ENCODE measurements at places on chromosomes 2 and 18.

- DNase-seq = no peak
Observed at GRCh38 chr2:140667203-140667602, 1463.6 kb downstream of the LRP1B start.

- DNase-seq = no peak
Observed at GRCh38 chr18:73199151-73199550, 331.4 kb upstream of the NETO1 start.

DNA sequence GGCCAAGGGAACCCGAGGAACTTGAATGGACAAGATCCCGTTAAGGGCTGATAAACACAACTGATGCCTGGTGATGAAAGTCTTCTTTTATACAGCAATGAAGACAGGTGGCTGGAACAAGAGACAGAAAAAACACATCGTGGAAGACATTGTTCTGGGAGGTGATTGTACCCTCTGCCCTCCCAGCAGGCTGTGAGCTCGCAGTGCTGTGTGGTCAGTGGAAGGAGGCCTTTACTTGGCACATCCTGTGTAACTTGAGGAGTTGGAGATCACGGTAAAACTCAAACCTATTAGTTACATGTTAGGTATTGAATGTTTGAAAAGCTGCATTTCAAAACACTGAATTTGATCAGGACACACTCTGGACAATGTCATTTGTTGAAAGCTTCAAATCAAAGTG, 249.9 kb upstream of the EPAS1 start:
- DNase-seq = no peak

DNA sequence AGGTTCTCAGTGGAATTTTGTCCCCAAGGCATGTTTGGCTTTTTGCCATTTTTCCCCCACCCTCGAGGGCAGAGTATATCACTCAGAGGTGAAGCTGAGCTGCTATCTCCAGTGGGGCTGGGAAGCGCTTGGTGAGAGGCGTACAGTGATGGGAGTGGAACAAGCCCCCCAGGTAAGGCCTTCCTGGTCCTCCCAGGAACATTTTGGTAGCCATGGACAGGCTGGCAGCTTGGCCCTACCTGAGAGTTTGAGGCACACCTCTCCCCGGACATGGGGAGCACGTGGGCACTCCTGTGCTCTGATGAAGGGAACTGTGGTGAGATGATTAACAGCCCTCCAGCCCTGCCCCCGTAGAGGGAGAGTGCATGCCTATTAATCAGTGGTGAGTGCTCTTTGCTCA, 99.3 kb downstream of the C1QL2 start:
- DNase-seq = no peak

DNA sequence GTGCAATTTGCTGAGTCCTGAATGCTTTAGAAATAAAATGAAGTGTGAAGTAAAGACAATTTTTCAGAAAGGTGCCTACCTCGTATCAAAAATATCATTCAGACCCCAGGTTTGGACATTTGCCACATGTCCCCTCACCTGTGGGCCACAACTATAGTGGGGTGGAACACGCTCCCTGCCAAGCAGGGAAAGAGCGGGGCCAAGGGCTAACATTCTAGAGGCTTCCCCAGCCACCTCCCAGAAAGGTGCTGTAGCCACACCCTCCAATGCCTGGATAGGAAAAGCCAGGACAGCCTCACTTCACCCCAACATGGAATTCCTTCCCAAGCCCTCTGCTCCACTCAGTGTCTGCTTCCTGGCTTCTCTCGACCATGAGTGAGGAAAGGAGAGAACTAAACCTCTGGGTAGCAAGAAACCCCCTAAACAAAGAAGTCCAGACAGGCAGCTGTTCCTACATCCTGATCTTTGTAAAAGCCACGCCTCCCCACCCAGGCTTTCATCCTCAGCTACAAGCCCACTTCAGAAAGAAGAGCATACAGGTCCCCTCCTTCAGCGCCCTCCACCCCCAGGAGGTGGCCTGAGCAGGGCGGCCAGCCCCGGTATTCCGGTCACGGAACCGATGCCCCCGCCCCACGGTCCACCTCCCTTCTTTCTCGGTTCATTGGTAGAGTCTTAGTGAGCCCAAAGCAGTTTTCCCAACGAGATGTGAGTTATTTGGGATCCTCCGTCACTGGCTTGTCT, 2.1 kb downstream of the COL6A3 start:
- DNase-seq = no peak

DNA sequence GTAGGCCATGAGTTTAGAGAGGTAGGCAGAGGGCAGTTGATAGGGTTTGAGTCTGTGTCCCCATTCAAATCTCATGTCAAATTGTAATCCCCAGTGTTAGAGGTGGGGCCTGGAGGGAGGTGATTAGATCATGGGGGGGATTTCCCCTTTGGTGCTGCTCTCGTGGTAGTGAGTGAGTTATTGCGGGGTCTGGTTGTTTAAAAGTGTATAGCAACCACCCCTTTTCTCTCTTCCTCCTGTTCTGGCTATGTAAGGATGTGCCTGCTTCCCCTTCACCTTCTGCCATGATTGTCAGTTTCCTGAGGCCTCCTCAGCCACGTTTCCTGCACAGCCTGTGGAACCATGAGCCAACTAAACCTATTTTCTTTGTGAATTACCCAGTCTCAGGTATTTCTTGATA, 25.5 kb downstream of the MARCHF4 start:
- no peak for DNase-seq

GRCh38 chr18:76498064-76498463, 3.0 kb upstream of the ZNF516 start:
- no peak for DNase-seq

DNA sequence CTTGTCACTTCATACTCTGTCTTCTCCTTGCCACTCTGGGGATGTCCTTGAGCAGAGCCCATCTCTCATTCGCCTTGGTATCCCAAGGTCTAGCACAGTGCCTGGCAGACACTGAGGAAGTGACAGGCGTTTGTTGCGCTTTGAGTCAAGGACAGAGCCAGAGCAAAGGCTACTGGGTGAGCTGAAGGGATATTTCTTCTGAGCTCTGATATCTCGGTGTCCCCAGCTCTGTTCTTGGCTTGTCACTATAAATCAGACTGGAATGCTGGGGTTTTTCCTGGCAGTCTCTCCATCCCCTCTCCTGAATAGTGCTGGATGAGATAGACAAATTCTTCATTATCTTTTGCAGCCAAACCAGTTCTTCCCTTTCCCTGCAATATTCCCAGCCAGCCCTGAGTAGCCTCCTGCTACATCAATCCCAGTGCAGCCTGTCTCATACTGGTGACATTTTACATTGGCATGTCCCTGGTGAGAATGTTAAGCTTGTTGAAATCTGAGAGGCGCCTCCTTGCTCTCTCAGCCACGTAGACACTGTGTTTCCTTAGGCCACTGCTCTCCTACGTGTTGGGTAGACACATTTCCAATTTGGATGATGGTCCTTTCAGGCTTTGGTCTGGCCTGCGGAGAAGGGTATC, 61.7 kb downstream of the CTIF start:
- DNase-seq = no peak

DNA sequence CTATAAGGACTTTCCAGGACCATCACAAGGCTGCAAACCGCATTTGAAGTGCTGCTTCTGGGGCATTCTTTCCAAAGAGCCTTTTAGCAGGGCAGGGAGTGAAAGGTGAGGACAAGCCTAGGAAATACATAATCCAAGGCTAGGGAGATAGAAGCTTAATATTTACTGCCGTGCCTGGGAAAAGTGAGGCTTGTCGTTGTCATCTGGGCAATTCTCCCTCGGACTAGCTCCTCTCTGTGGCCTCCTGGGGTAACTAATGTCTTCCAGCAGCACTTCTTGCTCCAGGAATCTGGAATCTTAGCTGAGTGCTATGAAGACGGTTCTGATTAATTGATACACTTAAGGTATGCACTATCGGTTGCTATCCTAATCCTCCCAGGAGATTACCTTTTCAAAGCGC, 69.3 kb upstream of the ATL2 start:
- DNase-seq = no peak

DNA sequence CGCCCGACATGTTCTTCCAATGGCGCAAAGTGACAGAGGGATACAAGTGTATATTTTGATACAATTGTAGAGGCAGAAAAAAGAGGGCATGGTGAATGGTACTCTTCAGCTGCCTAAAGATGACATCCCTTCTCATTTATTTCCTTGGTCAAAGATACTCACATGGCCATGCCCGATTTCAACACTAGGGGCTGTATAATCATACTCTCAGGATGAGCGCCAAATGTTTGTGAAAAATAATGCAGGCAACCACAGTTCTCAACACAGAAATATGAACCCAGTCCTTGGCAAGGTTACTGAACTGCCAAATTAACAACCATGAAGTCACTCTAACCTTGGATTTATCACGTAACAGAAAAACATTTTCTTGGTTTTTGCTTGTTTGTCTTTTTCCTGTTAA, 204.4 kb downstream of the CCDC102B start:
- DNase-seq = no peak

DNA sequence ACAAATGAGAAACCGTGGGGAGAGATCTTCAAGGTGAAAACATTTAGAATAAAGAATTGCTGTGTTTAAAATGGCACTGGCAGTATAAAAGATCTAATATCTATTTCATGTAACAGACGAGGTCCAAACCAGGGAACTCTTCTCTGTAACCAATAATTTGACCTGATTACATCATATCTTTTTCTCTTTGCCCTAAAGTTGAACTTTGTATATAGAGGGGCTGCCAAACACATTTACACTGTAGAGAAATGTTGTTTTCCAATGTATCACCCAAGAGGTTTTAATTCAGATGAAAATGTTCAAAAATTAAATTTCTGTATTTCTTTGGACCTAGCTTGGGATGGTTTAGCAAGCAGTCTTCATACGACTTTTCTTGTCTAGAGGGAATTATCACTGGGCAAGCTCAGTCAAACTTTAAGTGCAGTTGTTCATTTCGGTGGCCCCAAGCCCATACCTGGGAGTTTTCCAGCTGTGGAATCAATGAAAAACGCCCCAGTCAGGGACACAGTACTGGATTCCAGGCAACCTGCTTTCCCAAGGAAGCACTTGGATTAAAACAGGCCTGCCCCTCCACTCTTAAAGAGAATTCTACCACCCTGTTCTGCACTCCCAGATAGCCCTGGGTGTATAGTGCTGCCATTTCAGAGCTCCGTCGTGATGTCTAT, 208.5 kb upstream of the FN1 start:
- DNase-seq = no peak

- DNase-seq = no peak
Observed at GRCh38 chr2:96843538-96844268, at the start of gene ANKRD23. TSS of gene ANKRD23 (minus strand) at chr2:96844021. CDS start at chr2:96843992, 29 bp downstream.

DNA sequence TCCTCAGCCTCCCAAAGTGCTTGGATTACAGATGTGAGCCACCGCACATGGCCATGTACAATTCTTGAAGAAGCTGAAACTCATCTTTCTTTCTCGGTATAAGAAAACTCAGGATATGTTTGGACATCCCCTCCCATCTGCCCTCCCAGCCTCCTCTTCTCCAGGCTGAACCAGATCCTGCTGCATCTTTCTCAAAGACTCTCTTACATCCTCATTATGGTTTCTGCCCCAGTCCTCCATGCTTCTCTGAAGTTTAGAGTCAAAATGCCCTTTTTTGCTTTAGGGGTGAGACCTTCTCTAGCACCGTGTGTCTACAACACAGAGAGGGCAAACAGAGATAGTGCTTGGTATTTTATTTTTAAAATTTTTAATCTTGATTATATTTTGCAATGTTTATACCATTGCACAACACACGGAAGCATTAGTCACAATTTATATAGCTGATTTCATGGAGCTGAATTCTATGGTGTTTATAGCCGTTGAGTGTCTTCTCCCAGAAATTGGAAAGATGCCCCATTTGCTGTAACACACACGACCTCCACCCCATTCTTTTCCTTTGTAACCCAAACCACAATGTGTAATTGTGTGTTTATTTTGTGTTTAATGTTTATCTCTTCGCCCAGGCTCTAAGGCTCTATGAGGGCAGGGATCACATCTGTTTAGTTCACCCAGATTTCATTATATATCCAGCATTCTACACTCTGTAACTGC, 206.0 kb upstream of the TNP1 start:
- no peak for DNase-seq

GRCh38 chr18:2522112-2522511, 49.2 kb downstream of the METTL4 start:
- no peak for DNase-seq

GRCh38 chr2:146661473-146662096, 1183.2 kb upstream of the ACVR2A start:
- DNase-seq = no peak
